ENCODE measurements at places on chromosomes 3 and 15.

GRCh38 chr3:194606941-194607340 is 26.3 kb downstream of the TMEM44 start:
- DNase-seq: no peak

DNA sequence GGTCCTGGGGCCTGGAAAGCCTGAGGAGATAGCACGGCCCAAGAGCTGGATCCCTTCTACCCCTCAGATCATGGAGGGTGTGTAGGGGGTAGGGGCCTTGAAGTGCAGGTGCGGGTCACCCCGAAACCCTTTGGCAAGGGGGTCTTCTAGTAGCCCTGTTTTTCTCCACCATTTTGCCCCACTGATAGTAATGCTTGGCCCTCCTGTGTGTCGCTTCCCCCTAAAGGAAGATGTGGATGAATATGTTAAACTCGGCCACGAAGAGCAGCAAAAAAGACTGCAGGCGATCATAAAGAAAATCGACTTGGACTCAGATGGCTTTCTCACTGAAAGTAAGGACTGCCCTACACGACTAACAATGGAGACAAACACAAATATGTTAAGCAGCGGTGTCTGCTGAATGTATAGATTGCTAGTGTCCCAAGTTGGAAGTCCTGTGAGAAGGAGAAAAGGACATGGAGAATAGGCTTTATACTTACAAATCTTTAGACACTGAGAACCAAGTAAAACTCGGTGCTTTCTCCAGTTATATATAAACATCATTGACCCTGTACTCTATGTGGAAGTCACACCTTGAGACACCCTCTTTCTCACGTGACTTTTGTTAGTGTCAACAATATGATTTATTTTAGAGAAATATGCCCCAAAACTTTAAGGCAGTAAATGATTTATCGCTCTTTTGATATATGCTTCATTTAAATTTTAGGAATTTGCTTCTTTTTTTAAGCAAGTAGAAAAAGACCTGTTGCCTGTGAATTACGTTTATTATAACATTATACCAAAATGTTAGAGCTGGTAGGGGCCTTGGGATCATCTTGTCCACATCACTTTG is 802 bp downstream of the RCN2 start:
- no peak for DNase-seq

DNA sequence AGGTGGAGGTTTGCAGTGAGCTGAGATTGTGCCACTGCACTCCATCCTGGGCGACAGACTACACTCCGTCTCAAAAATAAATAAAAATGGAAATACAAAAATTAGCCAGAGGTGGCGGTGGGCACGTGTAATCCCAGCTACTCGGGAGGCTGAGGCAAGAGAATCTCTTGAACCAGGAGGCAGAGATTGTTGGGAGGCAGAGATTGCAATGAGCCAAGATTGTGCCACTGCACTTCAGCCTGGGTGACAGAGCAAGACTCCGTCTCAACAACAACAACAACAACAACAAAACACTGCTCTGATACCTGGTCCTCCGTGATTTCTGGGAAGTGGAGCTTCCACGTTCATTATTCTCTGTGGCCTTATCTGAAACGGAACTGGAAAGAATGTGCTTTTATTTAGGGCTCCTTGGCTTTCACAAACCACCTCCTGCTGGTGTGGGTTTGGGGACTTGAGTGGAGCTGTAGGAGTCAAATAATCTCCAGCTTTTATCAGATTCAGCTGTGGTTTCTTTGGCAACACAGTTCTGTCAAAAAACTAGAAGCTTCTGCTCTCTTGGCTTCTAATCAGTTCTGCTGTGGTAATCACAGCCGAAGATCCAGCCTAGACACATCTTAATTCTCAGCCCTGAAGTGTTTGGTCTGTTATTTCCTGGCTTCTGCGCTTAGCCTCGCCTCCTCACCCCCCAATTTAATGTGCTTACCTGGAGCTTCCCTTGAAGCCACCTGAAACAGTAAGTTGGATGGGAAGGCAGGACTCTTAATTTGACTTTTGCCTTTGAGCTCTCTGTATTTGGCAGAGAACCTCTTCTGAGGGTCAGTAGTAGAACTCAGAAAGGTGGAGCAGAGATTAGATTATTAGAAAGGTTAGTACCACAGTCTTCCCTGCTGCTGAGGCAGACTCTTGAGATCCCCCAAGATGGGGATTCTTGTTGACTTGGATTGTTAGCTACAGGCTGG is 21.4 kb downstream of the IRAK2 start:
- no peak for DNase-seq

GRCh38 chr3:29301332-29302019 is 20.6 kb downstream of the RBMS3 start:
- no peak for DNase-seq

DNA sequence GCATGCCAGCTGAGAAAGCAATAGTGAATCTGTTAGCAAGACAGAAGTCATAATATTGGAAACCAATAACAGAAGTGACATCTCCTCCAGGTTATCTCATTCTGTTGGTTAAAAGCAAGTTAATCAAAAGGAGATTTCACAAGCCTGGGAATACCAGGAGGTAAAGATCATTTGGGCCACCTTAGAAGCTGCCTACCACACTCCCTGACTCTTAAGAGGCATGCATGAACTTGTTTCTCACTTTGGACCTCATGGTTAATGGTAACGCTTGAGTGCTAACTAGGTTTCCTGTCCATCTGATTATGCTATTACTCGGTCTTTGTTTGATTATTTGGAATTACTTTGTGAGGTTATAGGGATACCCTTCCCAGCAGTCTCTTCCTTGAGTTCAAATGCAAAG is 650.8 kb upstream of the SGO1 start:
- no peak for DNase-seq

- DNase-seq: no peak
Observed at GRCh38 chr3:179278932-179279693, 28.2 kb upstream of the KCNMB3 start.

- no peak for DNase-seq
Observed at GRCh38 chr15:66936109-66936860, 129.1 kb upstream of the SMAD3 start.

- no peak for DNase-seq
Observed at GRCh38 chr3:120102232-120102631, 8.0 kb upstream of the GSK3B start.

GRCh38 chr3:157154563-157155330 is 5.2 kb downstream of the CCNL1 start:
- DNase-seq: peak; percentile 18

DNA sequence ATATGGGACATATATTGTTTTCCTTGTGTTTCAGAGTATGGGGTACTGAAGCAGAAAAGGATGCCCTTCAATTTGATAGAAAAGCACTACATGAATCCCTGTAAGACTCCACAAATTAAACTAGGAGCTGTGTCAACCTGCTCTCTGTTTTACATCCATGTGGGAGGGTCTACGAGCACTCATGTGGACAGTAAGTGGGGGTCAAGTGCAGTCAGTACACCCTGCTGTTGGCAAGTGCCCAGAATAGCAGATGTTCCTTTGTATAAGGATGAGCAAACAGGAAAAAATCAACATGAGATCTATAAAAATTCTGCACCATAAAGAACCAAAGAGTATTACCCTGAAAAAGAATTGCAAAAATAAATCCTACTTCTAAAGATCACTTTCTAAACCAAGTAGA is 659.9 kb downstream of the SI start:
- no peak for DNase-seq

DNA sequence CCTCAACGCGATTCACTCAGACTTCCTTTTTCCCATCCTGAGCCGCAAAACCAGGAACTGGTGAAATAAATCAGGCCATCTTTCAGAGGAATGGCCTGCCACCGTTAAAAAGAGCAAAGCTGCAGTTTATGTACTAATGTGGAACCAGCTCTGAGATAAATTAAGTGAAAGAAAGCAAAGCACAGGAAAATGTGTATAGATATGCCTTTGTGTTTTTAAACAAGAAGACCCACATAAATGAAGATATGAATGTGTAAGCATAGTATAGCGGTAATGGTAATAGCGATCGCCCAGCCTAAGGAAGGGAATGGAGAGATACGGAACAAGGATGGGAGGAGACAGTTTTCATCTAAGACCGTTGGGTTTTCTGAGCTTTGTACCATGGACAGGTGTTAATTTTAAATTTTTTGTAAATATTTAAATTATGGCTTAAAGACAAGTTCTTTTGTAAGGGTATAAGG is 30.8 kb upstream of the RPN1 start:
- no peak for DNase-seq

GRCh38 chr3:151400341-151400740 is 15.8 kb upstream of the P2RY12 start:
- DNase-seq: no peak

DNA sequence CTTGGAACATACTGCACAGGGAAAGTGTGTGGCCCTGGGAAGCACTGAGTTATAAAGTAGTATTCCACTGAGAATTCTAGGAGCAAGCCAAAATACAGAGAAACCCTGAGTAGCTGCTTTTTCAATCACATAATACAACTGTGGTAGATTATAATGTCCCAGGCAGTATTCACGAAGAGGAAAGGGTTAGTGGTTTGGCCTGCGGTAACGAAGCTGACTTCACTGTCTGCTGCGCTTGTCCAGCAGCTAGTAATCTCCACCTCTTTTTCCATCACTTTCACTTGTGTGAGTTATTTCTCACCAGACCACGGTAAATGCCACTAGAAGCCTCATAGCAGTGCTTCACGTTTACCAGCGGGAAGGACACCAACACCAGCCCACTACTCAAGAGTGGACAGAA is 34.4 kb downstream of the RPL39L start:
- no peak for DNase-seq

DNA sequence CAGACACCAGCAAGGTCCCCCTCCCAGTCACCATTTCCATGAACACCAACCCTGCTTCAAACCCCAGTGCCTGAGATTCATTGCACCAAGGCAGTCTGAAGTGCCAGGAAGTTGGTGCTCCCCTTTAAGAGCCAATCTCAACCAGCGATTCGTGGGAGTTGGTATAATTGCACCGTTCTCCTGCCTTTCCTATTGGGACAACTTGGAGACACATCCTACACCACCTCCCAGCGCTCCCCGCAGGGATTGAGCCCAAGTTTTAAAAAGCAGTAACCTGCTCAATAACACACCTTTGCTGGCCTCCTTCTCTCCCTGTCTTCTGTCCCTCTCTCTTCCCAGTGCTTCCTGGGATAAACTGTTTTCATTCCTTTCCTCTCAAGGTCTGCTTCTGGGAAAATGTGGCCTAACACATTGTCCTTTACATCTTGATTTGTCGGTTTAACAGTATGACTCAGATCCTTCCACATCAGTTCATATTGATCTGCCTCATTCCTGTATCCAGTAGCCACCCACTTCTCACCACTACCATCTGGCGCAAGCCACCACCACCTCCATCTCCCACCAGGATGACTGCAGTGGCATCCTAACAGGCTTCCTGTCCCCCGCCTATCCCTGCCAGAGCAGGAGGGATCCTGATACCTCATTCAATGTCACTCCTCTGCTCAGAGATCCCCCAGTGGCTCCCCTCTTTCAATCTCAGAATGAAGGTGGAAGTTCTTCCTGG is 37.8 kb upstream of the HRH1 start:
- DNase-seq: no peak

Measured in kidney glomerular epithelial cell (primary cell).